ENCODE measurements at places on chromosomes 1 and 21.

GRCh38 chr1:181743878-181744312 is 260.6 kb downstream of the CACNA1E start:
- DNase-seq = peak; percentile 53

DNA sequence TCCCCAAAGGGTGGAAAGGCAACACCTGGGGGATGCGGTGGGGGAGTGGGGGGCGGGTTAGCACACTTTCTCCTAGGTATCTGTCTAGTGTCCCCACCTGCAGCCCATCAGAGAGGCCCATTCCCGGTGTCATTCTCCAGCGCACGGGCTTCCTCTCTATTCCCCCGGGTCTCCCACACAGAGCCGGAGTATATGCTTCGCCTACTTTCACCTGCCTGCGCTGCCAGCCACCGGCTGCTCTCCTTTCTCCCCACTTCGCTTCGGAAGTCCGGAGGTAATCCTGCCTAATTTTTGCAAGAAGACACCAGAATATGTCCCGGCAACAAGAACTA is 852 bp downstream of the RGS7 start:
- DNase-seq = peak; percentile 1

- DNase-seq = peak; percentile 3
These were observed 580.6 kb downstream of the PLA2G4A start for GRCh38 chr1:187409341-187409740.

GRCh38 chr1:112841825-112842224 is 114.2 kb downstream of the SLC16A1 start:
- DNase-seq = no peak

DNA sequence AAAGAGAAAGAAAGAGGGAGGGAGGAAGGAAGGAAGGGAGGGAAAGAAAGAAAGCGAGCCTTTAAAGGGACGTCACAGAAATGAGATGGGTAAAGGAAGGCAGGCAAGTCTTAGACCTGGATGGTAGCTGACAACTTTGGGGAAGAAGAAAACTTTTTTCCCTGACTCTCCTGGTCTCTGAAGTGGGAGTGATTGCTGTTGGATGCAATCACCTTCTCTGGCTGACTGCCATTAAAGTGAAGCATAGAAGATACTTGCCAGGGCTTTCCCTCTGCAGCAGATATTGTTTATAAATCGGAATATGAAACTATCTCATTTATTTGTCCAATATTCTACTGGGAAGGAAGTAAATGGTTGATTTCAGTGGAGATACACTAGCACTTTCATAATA is 27.0 kb downstream of the VCAM1 start:
- no peak for DNase-seq

- DNase-seq = no peak
These were observed 28.4 kb downstream of the DMBX1 start for GRCh38 chr1:46517932-46518498.

DNA sequence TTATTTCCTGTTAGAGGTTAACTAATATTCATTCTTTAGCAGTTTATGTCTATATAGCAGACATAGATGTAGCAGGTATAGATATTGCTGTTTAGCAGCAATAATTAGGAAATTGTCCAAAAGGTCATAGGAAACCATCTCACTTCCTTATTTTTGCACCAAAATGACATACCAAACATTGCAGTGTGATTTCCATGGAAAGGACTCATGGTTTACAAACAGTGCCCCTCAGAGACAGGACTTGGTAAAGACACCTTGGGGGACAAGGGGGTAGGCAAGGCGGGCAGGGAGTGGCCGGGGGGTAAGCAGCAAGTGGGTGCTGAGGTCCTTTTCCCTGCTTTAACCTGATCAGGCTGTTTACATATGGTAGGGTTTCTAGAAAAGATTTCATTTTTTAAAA is 30.5 kb downstream of the BATF3 start:
- peak; percentile 30 for DNase-seq

GRCh38 chr21:42349420-42350317 is 1.1 kb downstream of the TFF2 start:
- no peak for DNase-seq

- DNase-seq = no peak
These were observed 25.4 kb upstream of the RGS16 start for GRCh38 chr1:182629499-182630096.

- DNase-seq = peak; percentile 81
These were observed 1.2 kb downstream of the MAPKAPK2 start for GRCh38 chr1:206685769-206686477.

DNA sequence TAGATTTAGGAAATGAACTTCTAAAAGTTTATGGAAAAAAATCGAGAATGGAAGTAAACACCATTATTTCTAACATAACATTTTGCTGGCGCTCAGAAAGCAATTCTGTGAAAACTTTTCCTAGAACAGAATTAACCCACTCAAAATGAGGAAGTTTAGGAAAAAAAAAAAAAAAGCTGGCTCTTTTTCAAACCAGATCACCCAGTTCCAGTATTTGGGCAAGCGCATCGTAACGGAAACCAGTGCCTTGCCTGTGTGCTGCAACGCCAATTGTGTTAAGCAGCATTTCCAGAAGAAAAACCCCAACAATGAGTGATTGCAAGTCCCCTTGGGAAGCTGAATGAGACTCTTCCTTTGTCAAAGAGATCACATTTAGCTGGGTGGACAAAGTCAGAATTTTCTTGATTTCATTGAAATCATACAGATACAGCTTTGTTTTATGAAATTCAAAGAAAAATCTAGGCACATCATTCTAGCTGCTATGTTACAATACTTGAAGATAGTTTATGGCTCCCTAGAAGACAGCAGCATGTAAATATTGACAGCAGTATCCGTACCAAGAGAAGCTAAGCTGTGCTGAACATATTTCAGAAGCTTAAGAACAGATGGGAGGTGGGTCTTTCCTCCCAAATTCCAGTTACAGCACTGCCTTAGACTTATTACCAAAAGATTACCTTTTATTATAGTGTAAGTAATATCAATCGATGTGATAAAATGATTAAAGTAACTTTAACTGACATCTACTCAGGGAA is 113.4 kb downstream of the ERG start:
- DNase-seq = no peak

GRCh38 chr1:80211691-80212380 is 1205.3 kb upstream of the ADGRL4 start:
- DNase-seq = peak; percentile 21

- no peak for DNase-seq
These were observed 23.7 kb downstream of the VANGL1 start for GRCh38 chr1:115665319-115666096.

- no peak for DNase-seq
These were observed 5.3 kb upstream of the CHD1L start for GRCh38 chr1:147236959-147237791.
